ENCODE measurements at places on chromosomes 1 and 21.
A peak's percentile ranks its signal among the peaks of the same experiment; 100 is the strongest.

DNA sequence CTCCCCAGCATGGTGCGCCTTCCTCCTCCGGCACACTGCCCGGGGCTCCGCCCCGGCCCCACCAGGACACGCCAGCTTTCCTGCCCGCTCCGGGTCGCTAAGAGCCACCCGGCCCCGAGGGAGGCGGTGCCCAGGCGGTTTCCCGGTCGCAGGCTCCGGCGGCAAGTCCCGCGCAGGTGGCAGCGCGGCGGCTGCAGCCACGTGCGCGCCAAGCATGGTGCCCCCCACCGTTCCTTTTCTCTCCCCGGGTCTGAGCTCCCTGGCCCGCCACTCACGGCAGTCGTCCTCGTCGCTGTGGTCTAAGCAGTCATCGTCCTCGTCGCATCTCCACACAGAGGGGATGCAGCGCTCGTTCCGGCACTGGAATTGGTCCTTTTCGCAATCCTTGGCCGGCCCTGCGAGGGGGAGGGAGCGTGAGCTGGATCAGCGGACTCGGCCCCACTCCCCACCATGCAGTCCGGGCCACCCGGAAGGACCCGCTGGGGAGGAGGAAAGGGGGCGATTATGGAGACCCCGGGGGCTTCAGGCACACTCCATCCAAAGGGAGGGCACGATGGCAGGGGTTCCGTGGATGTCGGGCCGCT, 1.2 kb downstream of the LRP8 start:
- DNase-seq, result no peak

DNA sequence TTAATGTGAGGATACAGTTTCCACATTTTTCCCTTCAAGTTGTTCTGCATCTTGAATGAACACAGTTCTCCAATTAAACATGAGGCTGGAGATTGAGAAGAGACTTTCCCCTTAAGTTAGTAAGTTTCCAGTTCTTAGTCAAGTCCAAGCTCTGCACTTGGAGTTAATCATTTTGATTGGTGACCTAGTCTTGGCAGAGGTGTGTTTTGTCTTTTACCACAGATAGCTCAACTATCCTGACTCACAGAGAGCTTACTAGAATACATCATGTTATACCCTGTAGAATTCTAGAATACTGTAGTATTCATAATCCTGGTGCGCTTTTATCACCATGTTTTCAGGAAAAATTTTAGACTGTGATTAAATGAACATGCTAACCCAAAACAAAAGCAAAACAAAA, 129.2 kb downstream of the CYYR1 start:
- no peak for DNase-seq

DNA sequence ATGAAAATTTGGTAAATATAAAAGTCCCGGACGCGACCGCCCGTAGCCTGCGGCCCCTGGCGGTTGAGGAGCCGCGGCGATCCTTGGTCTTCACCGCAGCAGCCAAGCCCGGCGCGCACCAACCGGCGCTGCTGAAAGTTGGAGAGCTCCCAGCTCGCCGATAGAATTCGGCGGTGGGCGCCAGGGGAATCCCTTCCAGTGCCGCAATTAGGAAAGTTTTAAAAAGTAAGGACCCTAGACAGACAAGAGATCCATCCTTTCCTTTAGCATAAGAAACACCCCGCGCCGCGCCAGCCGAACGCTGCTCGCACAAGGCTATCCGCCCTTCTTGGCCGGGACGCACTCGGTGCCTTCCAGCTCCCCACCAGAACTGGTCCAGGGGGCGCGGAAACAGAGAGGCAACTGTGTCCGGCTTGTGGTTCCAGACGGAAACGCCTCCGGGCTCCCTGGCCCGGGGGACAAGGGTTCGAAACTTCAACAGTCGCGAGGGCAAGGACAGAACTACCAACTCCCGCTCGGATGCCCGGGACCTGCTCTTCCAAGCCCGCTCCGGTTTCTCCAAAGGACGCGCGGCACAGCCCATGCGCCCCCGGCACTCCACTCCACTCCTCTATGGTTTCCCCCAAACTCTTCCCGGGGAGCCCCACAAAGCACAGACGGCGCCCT, 1.7 kb downstream of the FAM78B start:
- DNase-seq, result peak; percentile 44

DNA sequence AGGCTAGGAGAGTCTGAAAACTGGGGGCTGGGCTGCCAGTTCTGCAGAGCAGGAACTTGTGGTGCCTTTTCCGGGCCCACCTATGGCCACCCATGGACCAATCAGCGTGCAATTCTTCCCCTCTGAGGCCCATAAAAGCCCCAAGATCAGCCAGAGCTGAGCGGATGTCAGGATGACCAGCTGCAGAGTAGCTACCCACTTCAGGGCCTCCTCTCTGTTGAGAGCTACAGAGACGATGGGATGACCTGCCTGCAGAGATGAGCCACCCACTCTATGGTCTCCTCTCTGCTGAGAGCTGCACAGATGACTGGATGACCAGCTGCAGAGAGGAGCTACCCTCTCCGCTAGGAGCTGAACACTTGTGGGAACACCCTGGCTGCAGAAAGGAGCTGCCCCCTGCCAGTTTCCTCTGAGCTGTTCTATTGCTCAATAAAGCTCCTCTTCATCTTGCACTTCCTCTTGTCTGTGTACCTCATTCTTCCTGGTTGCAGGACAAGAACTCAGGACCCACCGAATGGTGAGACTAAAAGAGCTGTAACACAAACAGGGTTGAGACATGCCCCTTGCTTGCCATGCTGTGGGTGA, 12.8 kb upstream of the AADACL4 start:
- DNase-seq, result no peak

- no peak for DNase-seq
Observed at GRCh38 chr1:153548722-153549688, at the start of gene S100A3. Gene S100A3, minus strand, starts transcription at chr1:153549258. Its CDS starts 773 bp downstream, at chr1:153548485.

DNA sequence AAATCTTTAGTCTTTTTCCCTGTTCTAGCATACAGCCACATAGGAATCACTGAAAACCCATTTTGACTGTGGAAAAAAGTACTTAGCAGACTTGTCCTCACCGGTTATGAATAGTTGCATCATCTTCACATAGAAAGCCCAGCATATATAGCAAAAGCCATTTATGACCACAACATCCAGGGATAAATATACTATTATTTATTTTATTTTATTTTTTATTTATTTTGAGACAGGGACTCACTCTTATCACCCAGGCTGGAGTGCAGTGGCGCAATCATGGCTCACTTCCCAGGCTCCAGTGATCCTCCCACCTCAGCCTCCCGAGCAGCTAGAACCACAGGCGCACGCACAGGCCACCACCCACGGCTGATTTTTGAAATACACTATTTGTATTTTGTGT, 175.3 kb downstream of the GALNT2 start:
- no peak for DNase-seq

DNA sequence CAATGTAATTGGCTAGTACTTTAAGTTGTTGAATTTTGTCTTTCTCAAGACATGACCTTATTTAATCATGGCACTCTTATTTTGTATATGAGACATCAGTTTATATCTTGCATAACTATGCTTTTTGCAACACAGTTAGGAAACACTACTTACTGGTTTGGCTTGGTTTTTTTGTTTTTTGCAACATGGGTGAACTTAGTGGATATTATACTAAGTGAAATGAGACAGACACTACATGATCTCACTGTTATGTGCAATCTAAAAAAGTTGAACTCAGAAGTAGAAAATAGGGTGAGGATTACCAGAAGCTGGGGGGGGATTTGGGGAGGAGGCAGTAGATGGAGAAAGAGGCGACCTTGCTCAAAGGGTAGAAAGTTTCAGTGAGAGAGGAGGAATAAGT, 132.1 kb downstream of the PLA2G4A start:
- DNase-seq, result no peak

- no peak for DNase-seq
Observed at GRCh38 chr1:15130607-15131006, 22.9 kb upstream of the TMEM51 start.

- no peak for DNase-seq
Observed at GRCh38 chr1:208615371-208615770, 371.2 kb upstream of the PLXNA2 start.

DNA sequence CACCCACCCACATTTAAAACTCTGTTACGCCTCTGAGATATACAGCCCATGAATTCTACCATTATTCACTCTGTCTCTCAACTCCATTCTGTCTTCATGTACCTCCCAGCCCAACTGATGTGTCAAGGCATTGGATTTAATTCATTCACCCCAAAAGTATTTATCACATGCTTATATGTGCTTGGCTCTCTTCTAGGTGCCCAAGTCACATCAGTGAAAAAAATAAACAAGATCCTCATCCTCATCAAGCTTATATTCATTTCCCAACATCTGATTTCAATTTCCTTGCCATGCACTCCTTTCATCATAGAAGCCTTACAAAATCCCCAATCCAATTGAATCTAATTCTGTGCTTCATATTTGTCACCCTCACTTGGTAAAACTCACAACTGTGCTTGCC, 967.6 kb downstream of the LTN1 start:
- DNase-seq, result no peak
